ENCODE measurements at places on chromosomes 2 and 18. TPM values are rescaled to one million over a fixed set of nuclear protein-coding genes. Genes with fewer than 3 reads are reported as not detected.

The IL36A gene
- not detected for polyA plus RNA-seq

The ACOXL gene
- polyA plus RNA-seq = not detected

- no peak for DNase-seq
Observed at GRCh38 chr2:70777450-70777849, 9.4 kb upstream of the ADD2 start.

- DNase-seq = no peak
Observed at GRCh38 chr2:122329278-122329677, 573.8 kb downstream of the TSN start.

GRCh38 chr18:63869374-63869773 is 18.1 kb upstream of the SERPINB2 start:
- DNase-seq = no peak

- DNase-seq = no peak
Observed at GRCh38 chr2:73253901-73254300, 19.8 kb downstream of the CCT7 start.

GRCh38 chr2:214774108-214774507 is 35.4 kb downstream of the BARD1 start:
- no peak for DNase-seq

- no peak for DNase-seq
Observed at GRCh38 chr2:64862623-64863022, 126.6 kb upstream of the SLC1A4 start.

DNA sequence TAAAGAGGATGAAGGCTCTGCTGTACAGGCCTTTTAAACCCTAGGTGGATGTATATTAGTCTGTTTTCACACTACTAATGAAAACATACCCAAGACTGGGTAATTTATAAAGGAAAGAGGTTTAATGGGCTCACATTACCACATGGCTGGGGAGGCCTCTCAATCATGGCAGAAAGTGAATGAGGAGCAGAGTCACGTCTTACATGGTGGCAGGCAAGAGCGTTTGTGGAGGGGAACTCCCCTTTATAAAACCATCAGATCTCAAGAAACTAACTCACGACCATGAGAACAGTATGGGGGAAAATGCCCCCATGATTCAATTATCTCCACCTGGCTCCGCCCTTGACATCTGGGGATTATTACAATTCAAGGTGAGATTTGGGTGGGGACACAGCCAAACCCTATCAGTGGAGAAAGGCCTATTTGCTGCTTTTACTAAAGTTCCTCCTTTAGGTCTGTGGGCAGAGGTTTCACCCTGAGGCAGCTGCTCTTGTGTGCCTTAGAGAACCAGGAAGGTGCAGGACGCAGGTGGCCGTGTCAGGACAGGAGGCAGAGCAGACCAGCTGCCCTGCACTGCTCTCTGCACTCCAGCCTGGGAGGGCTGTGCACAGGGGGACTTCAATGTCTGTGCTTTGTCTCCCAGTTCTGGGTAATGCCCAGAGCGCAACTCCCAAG is 178.8 kb upstream of the HDAC4 start:
- DNase-seq = no peak

DNA sequence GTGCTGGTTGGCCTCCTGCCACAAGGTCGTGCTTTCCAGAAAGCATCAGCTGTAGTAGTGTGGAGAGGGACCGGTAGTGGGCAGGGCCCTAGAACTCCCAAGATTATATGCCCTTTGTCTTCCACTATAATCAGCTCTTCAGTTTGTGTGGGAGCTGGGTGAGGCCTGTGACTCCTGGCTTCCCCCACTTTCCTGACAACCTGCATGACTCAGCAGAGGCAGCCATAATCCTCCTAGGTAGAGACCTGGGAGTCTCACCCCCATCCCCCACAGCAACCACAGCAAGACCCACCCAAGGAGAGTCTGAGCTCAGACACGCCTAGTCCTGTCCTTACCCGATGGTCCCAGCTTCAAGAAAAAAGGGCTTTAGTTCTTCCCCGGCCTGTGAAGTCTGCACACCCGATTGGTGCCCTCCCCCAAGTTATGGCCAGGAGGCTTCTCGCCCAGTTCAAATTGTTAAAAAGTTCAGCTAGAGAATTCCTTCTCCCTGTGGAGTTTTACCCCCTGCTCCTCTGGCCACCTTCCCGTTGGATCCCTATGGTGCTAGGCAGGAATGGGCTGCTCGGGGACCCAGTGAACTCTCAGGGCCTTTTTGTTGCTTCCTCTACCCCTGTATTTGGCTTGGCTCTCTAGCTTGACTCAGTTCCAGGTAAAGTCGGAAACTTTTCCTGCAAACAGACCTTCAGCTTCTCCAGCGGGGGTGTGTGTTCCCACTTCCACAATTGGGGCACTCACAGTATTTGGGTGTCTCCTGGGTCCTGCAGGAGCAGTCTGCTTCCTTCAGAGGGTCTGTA is 57.8 kb upstream of the FAM237A start:
- no peak for DNase-seq
